Activated T-cell treated with anti-CD3 and anti-CD28 coated beads for 24 hours (primary cell): ENCODE measurements at places on chromosomes 2 and 18.

GRCh38 chr18:31218671-31219383 is 56.2 kb upstream of the DSC1 start:
- DNase-seq = no peak

DNA sequence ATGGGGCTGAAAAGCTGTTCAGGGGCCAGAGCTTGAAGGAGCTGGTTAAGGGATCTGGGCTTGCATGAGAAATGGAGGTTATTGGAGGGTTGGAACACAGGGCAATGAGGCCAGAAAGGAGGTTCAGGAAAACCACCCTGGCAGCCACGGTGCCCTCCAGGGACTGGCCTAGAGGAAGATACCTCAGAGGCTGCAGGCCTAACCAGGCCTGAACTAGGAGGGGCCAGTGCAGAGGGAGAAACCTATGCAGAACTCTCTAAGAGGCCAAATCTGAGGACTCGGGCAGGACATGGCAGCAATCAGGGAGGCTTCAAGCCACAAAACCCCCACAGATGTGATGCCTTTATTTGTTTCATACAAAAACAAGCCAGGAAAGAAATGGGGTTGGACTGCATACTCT is 66.8 kb downstream of the BIN1 start:
- DNase-seq = no peak

- DNase-seq = no peak
These were observed 63.5 kb upstream of the TAF1B start for GRCh38 chr2:9779596-9780264.

- no peak for DNase-seq
These were observed 55.6 kb upstream of the MAP4K3 start for GRCh38 chr2:39492716-39493115.

- DNase-seq = no peak
These were observed 138.4 kb upstream of the CCDC68 start for GRCh38 chr18:55097456-55098170.

- no peak for DNase-seq
These were observed 361.6 kb upstream of the TFPI start for GRCh38 chr2:187915810-187916209.

GRCh38 chr2:241550616-241551580 is 7.6 kb upstream of the BOK start:
- no peak for DNase-seq

GRCh38 chr2:129142465-129142864 is 823.8 kb upstream of the HS6ST1 start:
- DNase-seq = no peak

DNA sequence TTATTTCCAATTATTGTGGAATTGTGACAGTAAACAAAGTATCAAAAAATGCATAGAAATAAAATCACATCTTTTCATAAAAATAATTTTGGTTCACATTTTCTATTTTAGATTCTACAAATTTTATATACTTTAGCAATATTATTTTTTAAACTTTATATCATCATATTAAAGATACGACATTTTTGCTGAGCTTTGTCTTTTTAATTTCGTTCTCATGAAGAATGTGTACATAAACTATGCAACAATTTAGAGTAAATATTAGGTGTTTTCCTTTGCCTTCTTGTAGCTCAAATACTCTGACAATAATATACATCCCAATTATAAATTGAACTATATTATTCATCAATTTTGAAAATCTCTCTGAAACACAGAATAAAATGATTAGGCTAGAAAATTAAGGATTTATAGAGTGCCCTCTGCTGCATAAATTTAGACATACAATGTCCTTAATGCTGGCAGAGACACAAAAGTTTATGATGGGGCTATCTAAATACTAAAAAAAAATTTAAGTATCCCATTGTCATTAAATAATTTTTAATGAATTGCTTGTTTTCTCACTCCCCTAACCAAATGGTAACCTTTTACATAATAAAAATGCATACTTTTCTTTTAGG is 45.7 kb downstream of the CCDC102B start:
- no peak for DNase-seq

DNA sequence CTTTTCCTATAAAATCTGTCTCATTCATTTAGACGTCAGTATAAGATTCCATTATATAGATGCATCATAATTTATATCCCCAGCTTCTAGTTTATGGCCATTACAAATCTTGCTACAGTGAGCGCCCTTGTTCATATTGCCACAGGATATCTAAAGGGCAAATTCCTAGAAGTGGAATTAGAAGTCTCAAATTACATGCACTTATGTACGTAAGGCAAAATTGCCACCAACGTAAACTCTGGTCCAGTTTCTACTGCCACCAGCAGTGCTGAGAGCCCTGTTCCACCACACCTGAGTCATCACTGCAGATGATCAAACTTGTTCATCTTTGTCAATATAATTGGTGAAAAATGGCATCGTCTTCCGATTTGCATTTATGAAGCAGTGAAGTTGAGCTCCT is 90.9 kb upstream of the ID2 start:
- DNase-seq = no peak

GRCh38 chr2:20737505-20737904 is 70.6 kb downstream of the GDF7 start:
- no peak for DNase-seq

DNA sequence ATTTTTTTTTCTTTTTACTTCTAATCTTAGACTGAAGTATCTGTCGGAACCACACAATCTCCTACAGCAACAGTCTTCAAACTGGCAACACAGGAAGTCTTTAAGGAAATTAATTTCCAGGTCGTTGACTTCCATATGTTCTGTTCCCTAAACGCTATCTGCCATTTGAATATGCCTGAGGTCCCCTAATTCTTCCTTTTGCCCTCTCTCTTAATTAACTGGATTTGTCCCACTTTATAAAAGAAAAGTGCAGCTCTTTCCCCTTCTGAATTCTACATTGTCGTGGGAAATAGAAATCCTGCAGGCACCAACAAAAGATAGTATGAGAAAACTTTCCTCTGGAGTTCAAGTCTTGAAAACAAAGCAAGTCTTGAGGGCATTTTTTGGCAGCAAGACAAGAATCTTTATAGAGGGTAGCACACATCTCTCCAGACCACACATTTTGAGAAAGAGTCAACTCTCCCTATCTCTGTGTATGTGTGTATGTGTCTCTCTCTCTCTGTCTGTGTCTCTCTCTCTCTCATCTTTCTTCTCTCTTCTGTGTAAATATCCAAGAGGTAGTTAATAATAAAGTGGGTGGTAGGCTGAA is 879.8 kb downstream of the SOCS6 start:
- DNase-seq = no peak

DNA sequence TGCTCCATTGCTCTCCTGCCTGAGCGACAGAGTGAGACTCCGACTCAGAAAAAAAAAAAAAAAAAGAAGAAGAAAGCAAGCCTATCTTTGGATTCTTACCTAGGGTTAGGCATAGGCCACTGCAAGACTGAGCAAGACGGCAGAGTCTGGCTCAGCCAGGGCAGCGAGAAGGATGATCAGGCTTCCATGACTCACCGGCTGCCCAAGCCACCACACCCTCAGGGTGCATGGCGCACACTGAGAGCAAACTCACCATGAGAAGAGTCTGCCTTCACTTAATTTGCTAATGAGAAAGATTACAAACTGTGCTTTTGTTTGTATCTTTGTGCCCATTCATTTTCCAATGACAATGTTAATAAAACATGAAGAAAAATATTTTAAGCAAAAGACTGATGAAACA is 8.2 kb downstream of the FAM110C start:
- no peak for DNase-seq

DNA sequence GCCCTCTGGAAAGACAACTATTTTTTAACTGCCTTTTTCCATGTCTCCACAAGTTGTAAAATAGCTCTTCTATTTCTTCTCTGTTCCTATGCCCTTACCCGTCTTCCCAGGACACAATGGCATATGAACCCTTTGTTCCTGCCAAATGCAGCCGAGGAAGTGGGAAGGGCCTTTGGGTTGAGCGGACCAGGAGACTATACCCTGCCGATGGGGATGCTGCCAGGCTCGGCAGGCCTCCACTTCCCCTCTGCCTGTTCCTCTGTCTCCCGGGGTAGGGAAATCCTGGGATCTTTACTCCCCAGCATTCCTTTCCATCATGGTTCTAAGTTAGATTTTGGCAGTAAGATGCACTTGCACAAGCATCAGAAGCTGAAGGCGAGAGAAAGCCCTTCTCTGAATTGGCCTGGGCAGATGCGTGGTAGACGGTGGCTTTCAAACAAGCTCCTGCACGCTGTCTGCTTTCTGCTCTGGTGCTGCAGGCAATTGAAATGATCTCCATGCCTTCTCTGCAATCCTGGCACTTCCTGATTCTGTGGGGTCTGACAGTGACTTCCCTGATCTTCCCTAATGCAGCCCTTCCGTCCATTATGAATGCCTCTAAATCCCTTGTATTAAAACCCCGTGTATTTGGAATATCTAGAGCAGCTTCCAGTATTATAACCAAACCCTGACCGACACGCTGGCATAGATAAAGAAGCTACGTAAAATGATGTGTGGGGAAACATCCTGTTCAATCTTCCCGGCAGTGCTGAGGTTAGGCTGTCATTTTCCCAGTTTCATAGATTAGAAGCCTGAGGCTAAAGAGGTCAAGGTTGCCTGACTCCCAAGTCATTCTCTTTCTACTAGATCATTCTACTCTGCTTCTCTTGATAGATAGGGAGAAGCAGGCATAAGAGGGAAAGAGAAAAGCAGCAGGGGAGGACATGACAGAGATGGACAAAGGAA is 69.8 kb downstream of the MCFD2 start:
- DNase-seq = no peak

DNA sequence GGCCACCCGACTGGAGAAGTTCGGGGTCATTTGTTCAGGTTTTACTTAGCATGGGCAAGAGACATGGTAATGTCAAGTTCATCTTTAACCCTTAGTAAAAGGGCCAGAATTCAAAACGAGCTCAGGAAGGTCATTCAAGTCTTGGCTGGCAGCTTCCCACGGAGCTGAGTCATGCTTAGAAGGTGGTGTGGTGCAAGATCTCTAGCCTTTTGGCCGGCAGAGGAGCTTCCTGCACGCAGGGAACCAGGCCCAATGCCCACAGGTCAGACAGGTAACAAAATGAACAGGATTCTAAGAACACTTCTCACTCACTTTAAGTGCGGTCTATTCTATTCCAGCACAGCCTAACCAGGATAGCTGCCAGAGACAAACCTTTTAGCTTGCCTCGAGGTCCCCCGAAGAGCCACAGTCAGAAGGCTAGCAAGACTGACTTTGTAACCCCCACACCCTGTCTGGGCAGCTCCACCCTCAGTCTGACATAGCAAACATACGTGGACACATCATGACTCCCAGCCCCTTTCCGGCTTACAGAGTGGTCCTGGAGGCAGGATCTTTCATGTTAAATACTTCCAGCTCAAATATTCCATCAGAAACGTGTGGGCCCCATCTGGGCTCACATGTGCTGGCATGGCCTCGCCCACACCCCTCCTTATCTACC is 292.7 kb downstream of the BCL11A start:
- DNase-seq = no peak

DNA sequence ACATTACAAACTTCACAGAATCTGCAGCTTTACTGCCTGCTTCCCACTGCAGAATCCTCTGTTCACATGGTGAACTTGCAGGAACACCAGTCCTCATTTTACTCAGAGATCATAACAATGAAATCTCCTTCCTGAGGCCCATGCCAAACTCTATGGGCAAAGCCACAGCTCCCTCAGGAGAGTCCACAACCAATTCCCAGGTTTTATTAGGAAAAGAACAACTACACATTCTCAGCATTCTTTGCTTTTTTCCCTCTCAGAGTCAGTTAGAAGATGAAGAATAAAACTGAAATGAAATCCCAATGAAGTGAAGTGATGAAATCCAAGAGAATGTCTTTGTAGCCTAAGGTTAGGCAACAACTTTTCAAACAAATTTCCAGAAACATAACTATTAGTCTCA is 233.7 kb downstream of the DSEL start:
- DNase-seq = no peak

GRCh38 chr2:238182362-238182761 is 21.1 kb downstream of the ILKAP start:
- DNase-seq = no peak

GRCh38 chr18:34600874-34601656 is 109.0 kb upstream of the DTNA start:
- DNase-seq = no peak

DNA sequence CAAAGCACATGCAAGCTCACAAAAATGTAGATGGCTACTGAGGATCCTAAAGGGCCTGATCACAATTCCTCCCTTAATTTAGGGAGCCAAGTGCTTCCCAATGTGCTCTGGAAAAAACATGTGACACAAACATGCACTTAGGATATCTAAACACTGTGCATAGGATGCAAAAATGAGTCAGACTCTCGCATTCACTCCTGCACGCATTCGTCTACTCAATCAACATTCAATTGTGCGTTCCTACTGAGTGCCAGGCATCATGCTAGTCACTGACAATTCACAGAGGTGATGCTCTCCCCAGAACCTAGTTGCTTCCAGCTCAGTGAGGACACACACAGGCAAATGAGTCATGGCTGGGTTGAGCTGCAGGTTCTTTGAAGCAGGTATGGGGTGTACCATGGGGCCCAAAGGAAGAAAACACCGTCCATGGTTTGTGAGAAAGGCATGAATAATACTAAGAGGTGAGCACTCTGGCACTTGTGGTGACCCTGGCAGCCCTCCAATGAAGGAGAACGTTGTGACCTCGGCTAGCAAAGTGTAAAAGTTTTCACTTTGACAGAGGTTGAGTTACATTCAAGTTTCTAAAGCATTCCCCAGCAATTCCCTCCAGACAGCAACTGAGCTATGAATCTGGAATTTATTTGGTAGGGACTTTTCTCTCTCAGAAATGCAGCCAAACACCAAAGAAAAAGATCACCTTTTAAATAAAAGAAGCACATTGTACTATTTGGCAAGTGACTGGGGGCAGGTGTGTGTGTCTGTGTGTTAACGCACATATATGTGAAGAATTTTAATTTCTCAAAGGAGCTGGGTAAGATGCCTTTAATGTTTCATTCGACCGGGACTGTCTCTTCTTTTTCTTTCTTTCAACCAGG is 173.3 kb downstream of the ALPK2 start:
- no peak for DNase-seq

GRCh38 chr2:205713086-205713485 is 30.8 kb downstream of the NRP2 start:
- DNase-seq = no peak

DNA sequence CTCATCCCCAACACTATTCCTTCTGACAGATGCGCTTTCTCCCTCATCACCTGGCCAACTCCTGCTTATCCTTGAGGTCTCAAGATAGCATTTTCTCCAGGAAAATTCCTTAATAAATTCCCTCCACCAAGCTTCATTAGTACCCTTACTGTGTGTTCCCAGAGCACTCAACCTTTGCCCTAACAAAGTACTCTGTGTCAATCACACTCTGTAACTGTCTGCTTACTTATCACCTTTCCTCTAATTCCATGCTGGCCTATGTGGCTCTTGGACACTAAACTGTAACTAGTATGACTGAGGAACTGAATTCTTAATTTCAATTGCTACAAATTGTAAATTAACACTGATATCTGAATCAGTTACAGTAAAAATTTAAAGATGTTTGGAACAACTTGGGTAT is 17.9 kb upstream of the NEUROD1 start:
- no peak for DNase-seq

DNA sequence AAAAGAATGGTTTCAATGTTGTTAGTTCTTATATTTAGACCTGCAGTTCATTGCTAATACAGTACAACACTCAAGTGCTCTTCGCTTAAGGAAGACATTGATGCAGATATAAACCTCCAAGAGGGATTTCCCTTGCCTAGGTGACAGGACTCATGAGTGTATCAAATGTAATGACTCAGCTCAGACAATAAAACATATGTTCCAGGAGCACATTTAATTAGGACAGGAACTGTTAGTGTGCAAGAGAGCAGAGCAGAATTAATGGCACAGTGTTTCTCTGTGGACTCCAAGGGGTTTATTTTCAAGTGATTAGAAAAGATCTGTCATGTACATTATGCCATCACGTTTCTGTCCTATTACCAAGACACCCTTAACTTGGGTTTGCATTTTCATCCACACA is 375.0 kb downstream of the LRRTM4 start:
- DNase-seq = no peak

GRCh38 chr18:54140641-54141040 is 83.8 kb downstream of the MBD2 start:
- no peak for DNase-seq
